Stimulated activated CD4-positive, alpha-beta T cell treated with anti-CD3 and anti-CD28 coated beads, Interleukin-12 subunit alpha, Interleukin-12 subunit beta, amount 100 ng/mL, for 4 hours (primary cell): ENCODE measurements at places on chromosomes 16 and 17.
A peak's percentile ranks its signal among the peaks of the same experiment; 100 is the strongest.

DNA sequence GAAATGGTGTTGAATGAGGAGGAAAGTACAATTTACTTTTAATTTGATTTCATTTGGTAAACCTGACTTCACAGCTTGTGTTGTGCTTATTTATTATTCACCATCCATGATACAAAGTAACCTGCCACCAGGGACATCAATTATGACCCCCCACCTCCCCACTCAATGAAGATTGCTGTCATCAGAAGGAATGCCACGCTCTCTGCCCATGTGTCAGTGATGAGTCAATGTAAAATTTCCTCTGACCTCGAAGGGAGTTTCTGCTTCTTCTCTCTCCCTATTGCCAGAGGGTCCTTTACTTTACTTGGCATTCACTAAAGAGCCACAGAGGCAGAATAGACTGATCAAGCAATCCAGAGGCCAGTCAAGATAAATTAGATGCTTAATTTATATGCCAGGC, 759.7 kb downstream of the CDH11 start:
- no peak for DNase-seq

DNA sequence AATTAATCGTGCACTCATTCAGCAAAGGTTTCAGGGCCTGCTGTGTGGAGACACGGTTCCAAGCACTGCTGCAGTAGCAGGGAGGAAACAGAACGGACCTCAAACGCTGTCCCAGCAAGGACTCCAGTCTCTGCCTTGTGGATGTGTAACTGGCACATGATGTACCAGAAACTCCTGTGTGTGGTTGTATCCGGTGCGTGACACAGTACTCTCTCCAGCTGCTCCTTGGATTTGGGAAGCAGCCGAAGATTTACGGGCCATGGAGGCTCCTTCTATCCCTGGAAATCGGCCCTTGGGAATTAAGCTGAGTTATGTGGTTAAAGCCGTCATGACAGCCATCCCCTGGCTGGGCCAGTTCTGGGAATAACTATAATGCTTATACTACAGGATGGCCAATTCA, 8.5 kb upstream of the ANKRD11 start:
- DNase-seq, result no peak

DNA sequence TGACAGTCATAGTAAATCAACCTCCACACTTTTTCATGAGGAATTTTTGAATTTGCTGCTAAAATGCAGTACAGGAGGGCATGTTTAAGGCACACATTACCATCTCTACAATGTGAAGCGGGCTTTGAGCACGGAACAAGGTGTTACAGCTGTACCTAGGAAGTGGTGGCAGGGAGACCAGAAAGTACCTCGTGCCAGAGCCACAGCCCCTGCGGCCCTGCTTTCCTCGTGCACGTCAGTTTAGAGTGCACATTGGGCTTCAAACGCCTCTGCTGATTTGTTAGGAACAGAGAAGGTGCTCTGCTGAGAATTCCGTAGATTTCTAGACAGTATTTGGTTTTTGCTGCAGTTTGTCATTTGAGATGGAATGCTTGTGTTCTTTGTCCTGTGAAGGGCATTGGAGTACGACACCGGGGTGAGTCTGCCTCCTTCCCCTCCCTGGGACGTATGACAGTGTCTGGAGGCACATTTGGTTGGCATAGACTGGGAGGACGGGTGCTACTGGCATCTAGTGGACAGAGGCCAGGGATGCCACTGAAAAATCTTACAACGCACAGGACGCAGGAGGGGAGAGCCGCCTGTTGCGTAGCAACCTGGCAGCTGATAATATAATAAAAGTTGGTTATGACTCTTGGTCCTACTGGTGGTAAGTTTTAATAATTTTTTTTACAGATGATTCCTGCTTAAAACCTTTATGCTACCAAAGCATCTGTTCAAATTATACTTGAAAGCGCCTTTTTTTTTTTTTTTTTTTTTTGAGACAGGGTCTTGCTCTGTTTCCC, 9.1 kb downstream of the FOXK2 start:
- no peak for DNase-seq

- DNase-seq, result no peak
Observed at GRCh38 chr17:77153999-77154586, 13.3 kb downstream of the SEC14L1 start.

DNA sequence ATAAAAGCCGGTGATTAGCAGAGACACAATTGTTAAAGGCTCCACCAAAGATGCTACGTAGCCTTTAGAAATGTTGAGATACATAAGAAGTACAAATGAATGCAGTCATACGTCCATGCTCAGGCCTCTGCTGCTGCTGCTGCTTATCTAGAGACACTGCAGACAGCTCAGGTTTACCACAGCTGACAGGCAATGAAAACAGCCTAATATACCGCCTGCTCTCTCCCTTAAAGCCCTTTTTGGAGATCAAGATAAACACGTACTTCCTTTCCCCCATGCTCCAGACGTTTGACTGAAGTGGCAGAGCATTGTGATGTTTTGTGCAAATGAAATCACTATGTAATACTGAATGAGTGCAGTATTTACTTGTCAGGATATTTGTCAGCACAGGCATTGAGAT, 185.3 kb downstream of the AATF start:
- no peak for DNase-seq

- no peak for DNase-seq
Observed at GRCh38 chr17:77841742-77842527, 116.6 kb upstream of the TNRC6C start.

DNA sequence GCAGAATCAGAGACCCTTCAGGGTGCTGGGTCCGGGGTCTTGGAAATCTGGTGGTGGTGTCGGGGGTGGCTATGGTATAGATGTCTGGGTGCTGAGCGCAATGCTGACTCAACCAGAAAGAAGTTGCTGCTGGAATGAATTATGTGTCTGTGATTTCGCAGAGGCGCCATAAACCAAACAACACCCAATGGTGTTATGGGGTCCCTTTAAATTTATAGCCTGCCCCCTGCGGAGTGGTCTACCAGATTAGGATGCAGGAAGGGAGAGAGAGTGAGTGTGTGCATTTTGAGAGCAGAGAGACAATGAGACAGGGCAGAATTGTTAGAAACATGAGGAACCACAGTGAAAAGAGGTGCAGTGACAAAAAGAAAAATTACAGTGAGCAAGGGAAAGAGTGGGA, 100.7 kb upstream of the CDH11 start:
- no peak for DNase-seq

DNA sequence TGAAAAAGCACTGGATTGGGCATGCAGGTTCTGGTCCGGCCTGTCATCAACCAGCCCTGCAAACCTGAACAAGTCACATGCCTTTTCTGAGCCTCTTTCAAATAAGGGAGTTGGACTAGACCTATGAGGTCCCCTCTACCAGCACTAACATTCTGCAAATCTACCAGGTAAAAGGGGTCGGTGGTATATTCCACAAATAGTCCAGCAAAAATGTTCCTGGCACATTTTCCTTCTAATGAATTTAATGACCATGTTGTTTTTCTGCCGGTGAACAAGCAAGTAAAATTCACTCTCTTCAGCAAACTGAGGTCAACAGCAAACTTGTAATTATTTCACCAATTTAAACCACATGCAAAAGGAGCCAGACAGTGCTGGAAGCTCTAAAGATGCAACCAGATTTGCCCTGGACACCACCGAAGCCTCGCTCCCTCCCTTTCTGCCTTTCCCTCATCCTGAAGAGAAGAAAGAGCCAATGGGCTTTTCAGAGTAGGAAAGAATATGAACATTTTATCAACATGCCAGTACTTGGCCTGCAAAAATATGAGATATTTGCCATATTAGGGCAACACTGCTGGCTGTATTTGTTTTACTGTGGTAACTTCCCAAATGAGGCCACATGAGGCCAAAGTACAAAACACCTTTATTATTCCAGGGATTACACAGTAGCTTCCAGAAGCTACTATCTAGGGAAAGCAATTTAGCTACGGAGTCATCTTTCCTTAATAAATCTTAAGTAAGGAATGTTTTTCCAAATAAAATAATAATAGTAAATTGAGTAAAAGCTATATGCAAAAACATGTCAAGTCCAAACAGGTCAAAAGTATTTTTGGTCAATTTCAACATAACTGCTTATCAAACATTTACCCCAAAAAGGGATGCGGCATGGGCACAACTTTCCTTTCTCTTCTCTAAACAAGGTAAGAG, 45.0 kb downstream of the USP31 start:
- DNase-seq, result no peak

GRCh38 chr16:2953706-2954627, 10.1 kb upstream of the KREMEN2 start:
- DNase-seq, result no peak

DNA sequence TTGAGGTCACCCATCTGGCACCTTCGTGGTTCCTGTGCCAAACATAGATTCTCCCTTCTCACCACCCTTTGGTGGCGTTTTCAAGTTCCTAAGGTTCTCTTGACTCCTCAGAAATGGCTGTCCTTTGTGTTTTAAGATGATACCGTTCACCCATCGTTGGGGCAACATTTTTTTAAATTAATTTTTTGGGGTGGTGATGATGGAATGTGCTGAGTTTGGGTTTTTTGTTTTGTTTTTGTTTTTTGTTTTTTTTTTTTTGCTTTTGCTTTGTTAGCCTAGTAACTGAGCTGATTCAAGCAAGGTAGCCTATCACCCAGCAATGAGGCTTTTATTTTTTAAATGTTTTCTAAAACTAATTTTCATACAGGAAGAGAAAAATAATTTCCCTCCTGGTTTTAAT, 2.6 kb downstream of the CHST4 start:
- DNase-seq, result no peak

DNA sequence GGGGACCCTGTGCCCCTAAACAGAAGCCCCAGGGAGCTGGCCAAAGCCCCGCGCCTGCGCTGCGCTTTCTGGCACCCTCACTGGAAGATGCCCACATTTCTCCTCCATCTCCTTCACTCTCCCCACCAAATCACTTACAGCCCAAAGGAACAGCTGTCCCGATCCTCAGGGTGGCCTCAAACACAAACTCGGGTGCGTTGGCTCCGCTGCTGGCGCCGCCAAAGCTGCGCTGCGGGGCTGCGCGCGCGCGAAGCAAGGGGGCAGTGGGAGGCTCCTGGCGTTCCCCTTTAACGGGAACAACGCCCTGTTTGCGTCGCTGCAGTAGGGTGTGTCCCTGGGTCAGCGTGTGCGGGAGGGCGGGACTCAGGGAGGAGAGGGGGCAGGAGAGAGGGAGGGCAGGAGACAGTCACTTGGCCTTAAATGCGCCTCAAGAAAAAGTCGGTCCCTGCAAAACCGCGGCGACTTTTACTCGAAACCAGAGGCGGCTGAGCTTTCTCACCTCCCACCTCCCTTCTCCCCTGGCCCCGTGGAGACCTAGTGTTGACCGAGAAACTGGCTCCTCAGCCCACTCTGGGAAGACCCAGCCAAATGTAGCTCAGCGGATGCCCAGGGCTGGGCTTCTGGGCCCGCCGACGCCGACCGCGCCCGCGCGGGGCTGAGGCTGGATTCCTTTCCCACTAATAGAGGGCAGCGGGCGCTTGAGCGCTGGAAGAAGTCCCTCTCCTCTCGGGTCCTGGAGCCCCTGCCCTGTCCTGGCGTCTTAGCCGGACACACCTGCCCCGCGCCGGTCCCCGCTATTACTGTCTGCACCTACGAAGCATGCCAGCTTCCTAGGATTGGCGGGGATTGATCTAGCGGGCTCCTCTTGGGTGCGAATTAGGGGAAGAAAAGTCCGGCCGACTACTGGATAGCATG, 2.6 kb downstream of the PMP22 start:
- DNase-seq, result no peak

GRCh38 chr17:77666881-77667395, 291.6 kb upstream of the TNRC6C start:
- no peak for DNase-seq

DNA sequence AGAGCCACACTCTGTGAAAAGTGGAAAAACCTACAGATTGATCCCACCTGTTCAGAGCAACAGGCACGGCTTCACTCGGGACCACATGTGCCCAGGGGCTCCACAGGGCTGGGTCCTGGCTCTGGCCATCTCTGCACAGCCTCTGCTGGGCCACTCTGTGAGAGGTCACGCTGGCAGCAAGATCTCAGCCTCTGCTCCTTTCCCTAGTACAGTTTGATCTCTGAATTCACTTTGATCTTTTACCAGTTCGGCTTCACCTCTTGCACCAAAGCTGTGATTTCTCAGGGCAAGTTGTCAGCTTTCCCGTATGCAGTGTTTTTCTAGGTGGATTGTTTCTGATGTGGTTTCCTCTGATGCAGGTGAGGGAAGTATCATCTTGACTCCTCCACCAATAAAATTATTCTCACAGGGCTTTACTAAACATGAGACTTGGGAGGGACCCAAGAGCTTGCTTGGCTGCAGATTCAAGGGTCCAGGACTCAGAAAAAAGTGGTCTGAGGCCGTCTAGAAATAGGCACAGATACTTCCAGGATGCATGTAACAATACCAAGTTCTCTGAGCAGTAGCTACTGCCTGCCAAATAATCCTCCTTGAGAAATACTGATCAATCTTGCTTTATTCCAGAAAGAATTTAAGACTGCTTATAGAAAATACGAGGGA, 24.0 kb upstream of the ALDH3A1 start:
- DNase-seq, result no peak

GRCh38 chr17:36608794-36609497, 7.6 kb downstream of the MRM1 start:
- DNase-seq, result no peak

DNA sequence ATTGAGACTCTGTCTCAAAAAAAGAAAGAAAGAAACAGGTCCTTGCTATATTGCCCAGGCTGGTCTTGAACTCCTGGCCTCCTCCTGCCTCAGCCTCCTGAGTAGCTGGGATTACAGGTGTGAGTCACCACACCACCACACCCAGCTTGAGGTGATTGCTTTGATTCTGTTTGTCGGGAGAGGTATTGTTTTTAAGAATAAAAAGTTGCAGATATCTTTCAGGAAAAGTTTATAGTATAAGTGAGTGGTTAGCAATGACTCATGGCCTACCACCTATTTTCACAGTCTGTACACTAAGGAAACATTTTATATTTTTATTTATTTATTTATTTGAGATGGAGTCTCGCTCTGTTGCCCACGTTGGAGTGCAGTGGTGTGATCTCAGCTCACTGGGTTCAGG, 45.0 kb downstream of the RHOT1 start:
- no peak for DNase-seq

DNA sequence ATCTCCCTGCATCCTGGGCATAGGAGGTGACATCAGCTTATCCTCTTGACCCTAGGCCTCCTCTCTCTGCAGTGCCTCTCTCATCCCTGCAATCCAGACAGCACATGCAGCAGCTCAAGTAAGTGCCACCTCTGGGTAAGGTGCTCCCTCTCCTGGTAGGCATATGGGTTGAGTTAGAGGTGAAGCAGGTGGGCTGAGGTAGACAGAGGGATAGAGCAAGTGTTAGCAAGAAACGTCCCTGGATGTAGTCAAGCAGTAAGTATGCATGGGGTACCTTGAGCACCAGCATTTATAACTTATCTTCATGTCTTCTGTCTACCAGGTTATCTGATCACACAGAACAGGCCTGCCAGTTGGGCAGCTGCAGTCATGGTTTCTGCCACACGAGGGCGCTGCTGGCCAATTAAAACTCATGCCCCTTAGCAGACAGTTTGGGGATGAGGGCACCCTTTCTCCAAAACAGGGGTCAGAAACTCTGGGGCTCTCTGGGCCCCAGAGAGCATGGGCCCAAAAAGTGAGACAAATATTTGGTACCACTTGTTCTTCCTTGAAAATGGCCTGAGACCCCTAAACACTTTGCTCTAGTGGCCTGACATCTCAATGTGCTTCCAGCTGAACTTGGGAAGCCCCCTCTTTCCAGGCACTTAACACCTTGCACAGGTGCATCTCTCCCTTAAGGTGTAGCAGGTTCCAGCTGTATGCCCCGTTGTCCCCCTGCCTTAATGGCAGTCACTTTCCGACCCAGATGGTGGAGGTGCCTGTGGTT, 59.8 kb downstream of the NEUROD2 start:
- DNase-seq, result peak; percentile 76

GRCh38 chr17:61489719-61490490, 37.7 kb downstream of the TBX4 start:
- DNase-seq, result no peak

GRCh38 chr17:5758651-5759050, 174.3 kb upstream of the NLRP1 start:
- DNase-seq, result no peak
